ENCODE measurements at places on chromosomes 2 and 18.

DNA sequence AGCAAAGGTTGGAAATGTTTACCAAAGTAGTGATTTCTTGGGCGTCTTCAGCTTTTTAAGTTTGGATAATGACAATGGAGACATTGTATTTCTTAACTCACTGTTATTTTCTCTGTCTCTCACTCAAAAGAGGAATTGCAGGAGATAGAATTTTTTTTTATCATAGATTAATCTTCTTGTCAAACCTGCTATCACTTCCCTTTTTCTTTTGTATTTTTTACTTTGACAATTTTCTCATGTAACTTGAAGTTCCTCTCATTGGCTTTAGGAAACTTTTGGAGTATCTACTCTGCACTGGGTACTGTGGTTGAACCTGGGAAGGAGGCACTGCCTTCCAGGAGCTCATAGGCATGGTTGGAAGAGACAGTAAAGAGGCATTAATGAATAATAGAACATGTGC is 489.1 kb downstream of the CNTNAP5 start:
- DNase-seq, result no peak

- DNase-seq, result no peak
Measured at GRCh38 chr2:136057802-136058140, 60.2 kb downstream of the CXCR4 start.

- DNase-seq, result no peak
Measured at GRCh38 chr2:162086904-162087303, 12.9 kb upstream of the DPP4 start.

DNA sequence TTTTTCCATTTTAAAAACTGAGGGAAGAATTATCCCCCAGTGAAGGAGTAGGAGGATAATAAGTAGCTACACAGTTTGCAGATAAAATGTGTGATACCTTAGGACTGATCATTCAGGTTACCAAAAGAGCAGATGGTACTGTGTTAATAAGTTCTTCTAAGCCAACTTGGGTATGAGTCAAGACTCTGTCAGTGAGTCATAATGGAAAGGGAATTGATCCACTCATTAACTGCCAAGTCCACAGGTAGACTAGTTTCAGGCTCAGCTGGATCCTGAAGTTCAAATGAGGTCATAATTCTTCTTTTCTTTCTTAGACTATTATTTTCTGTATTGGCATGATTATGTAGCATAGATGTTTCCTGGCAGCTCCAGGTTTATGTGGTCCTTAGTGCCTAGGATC is 142.4 kb upstream of the ALPP start:
- no peak for DNase-seq

- peak; percentile 81 for DNase-seq
Measured at GRCh38 chr18:9474108-9474982, 968 bp upstream of the RALBP1 start.

DNA sequence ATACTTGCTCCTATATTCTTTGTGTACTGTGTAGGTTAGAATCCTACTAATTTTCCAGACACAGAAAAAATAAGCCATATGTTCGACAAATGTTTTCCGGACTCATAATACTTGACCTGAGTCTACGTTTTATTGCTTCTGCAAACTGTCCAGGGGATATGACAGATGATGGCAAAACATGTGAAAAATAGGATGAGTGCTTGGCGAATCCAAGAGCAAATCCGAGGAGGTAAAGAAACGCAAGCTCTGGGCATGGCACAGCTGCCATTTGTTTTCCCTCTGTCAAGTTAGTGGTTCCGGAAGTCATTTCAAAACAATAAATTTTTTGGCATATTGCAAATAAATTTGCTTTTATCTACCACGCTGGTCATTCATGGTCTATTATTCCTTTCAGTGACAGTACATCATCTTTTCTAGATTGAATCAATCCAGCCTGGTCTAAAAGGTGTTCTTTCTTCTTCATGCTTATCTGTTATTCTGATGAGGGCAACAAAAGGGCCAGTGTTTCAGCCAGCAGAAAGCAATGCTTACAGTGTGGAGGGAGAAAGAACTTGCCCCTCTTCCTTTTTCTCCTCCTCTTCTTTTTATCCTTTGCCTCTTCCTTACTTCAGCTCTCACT is 476.1 kb upstream of the SOX11 start:
- DNase-seq, result no peak

GRCh38 chr2:175275539-175275938 is 94.0 kb upstream of the ATP5MC3 start:
- DNase-seq, result no peak

DNA sequence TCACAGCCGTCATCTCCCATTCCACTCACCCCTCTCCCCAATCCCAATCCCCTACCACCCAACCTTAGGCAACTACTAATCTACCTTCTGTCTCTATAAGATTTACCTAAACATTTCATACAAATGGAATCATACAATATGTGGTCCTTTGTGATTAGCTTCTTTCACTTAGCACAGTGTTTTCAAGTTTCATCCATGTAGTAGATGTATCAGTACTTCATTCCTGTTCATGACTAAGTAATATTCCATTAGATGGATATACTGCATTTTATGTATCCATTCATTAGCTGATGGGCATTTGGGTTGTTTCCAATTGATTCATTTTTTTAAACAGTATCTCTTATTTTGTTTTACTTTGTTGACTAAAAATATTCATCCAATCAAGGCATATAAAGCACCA is 109.6 kb downstream of the CDH2 start:
- DNase-seq, result no peak

GRCh38 chr18:58495634-58496033 is 133.3 kb downstream of the ALPK2 start:
- DNase-seq, result no peak

DNA sequence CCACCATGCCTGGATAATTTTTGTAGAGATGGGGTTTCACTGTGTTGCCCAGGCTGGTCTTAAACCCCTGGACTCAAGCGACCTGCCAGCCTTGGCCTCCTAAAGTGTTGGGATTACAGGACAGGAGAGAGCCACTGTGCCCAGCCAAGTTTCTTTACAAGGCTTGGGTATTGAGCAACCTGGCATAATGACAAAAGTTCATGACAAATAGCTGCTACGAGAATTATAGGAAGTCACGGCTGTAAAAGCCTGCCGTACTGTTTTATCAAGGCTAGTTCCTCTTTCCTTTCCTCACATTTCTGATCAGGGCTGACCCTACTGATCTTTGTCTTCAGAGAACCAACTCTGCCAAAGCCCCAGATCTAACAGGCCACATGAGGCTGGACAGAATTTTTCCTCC is 490.4 kb upstream of the SPRED2 start:
- no peak for DNase-seq

DNA sequence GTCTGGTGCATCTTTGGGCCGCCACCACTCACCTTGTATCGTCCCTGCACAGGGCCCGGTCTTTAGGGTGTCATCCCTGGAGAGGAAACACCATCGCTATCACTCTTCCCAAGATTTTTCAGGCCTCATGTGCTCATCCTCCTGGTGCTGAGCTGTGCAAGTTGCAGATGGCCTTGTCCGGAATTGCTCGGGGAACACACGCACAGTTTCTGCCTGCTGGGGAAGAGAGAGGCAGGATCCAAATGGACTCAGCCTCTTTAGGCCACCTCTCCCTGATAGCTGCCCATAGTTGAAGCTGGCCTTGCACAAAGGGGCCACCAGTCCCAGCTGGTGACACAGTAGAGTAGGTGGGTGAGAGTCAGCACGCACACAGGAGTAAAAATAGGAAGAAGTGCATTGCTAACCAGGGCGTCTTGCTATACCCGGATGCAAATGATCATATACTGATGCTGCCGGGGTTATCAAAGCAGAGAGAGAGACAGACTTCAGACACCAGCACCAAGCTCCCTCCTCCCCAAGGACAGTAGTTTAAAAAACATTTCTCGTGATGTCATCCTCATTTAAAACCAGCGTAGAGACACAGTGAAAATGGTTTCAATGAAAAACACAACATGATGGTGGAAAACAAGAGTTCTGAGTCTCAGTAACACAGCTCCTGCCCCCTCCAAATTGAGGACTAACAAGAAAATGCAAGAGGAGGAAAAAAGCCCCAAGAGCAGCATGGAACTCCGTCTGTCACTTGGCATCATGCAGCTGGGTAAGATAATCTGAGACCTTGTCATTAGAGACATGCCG is 147.5 kb upstream of the NCK2 start:
- DNase-seq, result no peak

DNA sequence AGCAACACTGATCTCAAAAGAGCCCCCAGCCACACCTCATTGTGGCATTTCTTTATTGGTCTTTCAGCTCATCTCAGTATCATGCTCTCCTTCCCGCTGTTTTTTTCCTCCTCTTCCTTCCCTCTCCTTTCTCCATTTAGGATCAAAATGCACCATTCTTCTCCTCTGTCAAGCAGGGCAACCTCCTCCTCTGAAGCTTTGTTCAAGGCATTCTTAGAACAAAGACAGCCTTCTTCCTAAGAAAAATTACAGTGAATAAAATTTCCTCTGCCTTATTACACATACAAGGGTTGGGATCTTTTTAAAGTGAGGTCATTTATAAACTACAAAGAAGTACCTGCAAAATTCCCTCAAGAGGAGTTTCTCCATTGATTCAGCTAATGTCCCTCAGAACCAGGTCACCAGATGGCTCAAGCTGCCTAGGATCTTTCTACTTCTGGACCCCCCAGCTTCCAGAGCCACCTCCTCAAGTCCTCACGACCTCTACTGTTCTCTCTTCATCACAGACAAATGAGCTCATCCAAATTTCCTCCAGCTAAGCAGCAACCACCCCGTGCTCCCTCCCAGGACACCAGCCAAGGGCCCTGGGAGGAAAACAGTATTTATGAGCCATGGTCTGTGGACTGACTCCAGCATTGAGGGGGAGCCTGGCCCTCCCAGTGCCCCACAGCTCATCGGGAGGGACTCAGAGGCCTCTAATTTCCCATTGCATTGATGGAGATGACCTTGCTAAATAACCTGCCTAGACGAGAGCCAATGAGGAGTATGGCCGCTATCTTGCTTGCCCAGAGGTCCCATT is 18.0 kb downstream of the SFXN5 start:
- no peak for DNase-seq

DNA sequence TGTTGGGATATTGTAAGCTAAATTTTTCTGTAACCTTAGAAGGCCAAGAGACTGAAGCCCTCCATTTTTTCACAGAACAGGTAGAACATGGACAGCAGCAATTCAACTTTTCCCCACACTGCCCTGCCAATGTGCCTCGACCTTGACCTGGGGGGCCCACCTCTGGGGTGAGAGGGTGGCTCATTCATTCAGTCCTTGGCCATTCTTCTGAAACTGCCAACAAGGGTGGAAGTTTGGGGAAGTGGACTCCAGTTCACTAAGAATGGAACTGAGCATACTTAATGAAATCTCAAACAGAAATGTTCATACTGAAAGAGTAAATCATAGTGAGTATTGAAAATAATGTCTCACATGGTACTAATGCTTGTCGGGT is 1.1 kb downstream of the EEF1B2 start:
- DNase-seq, result no peak

GRCh38 chr2:95329891-95330793 is 33.0 kb downstream of the KCNIP3 start:
- DNase-seq, result no peak

GRCh38 chr2:17317439-17317976 is 200.7 kb downstream of the RAD51AP2 start:
- DNase-seq, result no peak

DNA sequence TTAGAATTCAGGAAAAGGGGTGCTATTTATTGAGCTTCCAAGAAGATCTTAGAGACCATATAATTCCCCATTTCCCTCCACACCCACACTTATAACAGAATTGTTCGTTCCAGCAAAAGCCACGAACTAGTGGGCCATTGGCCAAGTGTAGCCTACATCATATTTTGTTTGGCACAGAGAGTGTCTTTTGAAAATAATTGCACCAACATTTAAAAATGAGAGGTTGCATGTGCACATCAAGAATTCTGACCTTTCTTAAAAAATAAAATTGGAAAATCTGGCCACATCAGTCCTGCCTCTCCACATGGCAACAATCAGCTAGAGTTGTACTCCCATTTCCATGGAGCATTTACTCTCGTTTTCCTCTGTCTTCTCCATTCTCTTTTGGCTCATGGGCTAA is 655.5 kb upstream of the FANCL start:
- DNase-seq, result no peak

GRCh38 chr2:166591226-166591625 is 97.2 kb upstream of the SCN7A start:
- no peak for DNase-seq

DNA sequence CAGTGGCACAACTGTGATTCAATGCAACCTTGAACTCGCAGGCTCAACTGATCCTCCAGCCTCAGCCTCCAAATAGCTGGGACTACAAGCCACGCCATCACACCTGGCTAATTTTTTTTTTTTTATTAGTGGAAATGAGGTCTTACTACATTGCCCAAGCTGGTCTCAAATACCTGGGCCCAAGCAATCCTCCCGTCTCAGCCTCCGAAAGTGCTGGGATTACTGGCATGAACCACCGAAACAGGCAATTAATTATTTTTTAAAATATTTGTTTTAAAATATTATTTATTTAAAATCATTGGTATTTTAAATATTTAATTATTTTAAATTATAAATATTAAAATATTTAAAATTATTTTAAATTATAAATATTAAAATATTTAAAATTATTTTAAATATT is 24.5 kb downstream of the SRBD1 start:
- no peak for DNase-seq

DNA sequence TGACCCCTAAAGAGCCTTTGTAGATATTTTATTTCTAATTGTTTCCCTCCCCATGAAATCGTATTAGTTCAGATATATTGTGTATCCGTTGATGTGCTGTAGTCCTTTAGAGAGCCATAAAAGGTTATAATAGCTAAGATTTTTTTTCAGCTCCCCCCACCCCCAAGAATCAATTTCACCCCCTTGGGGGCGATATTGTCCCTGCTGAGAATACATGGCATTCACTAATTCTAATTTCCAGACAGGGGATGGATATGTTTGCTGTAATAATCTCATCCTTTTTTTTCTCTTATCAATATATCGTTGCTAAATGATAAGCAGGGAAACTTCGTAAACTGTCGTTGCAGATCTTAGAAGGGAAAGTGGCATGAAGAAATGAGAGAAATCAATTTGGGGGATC is 530.7 kb downstream of the TMEM182 start:
- DNase-seq, result no peak

- DNase-seq, result no peak
Measured at GRCh38 chr18:79574938-79575525, 104.6 kb upstream of the CTDP1 start.

GRCh38 chr2:133788386-133788785 is 220.1 kb upstream of the NCKAP5 start:
- no peak for DNase-seq

GRCh38 chr18:22466608-22467395 is 49.1 kb upstream of the CTAGE1 start:
- peak; percentile 23 for DNase-seq

GRCh38 chr2:39403311-39403710 is 33.8 kb downstream of the MAP4K3 start:
- no peak for DNase-seq

DNA sequence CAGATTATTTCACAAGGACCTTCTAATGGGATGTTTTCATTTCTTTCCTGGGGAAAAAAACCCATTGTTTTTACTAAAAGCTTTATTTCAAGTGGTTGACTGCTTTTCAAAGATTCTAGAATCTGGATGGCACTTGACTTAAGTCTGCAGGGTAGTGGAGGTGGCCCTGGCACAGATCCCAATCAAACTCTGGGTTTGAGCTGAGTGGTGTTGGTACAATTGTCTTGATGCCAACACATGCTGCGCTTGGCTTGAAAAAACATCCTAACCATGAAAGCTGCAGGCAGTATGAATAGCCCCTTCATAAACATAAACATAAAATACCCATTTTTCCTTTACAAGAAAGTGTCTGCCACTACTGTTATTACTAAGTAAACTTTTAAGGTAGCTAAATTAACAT is 3.6 kb downstream of the PAPOLG start:
- DNase-seq, result no peak

- DNase-seq, result no peak
Measured at GRCh38 chr18:34991561-34991960, 49.7 kb upstream of the MAPRE2 start.
